ENCODE measurements at places on chromosomes 2 and 18. TPM values are rescaled to one million over a fixed set of nuclear protein-coding genes. Genes with fewer than 3 reads are reported as not detected.

TMEM178A gene
- total RNA-seq, result 0.40 TPM

PAX8 gene
- total RNA-seq, result 6.1 TPM

NETO1 gene
- not detected for total RNA-seq

METTL5 gene
- 41.2 TPM for total RNA-seq

DYTN gene
- not detected for total RNA-seq

Measured in esophagus mucosa (tissue), 1 donor.